ENCODE measurements at places on chromosomes 11 and 22.

DNA sequence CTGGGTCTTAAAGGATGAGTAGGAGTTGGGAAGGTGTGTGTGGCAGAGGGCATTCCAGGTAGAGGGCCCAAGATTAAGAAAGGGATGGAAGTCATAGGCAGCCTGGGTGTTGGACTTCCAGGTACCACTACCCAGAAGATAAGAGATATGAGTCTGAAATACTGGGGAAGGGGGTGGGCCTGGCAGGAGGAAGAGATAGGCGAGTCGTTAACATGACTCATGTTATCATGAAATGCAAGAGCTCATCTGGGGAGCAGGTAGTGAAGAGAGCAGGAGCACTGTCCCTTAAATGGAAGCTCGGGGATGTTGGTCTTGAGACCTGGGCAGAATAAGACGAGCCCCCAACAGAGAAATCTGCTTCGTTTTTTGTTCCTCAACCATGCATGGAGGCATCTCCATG lies 10.2 kb downstream of the ZC3H7B start:
- no peak for DNase-seq

DNA sequence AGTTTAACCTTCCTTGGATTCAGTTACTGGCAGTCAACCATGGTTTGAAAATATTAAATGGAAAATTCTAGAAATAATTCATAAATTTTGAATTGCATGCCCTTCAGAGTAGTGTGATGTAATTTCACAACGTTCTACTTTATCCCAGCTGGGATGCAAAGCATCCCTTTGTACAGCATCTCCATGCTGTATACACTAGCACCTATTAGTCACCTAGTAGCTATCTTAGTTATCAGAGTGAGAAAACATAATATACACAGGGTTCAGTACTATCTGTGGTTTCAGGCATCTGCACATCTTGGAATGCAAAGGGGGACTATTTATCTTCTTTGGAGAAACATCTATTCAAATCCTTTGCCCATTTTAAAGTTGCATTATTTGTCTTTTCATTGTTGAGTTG lies 30.8 kb downstream of the CBL start:
- no peak for DNase-seq

DNA sequence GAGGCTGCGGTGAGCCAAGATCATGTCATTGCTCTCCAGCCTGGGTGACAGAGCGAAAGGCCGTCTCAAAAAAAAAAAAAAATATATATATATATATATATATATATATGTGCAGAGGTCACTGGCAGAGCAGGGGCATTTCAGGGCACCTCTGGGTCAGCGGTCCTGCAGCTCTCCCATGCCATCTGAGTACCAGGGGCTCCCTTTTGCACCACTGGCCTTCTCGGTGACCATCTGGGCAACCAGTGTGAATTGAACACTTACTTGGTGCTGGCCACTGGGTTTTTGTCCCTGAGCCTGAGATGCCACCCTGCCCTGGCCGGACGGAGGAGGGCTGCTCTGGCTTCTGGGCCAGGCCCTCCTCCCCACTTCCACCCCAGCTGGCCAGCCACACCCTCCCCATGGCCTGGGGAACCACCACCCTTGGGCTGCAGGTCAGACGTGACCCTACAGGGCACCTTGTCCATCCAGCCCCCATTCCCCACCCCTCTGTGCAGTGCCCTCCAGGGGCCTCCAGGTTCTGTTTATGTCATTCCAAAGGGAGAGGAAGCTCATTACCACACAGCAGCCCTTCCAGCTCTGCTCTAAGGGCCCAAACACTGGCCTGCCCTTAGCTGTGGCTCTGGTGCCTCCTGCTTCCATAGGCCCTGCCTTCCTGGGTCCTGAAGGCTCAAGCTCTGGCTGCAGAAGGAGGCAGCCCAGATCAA lies 10.3 kb downstream of the MAPK8IP1 start:
- no peak for DNase-seq

DNA sequence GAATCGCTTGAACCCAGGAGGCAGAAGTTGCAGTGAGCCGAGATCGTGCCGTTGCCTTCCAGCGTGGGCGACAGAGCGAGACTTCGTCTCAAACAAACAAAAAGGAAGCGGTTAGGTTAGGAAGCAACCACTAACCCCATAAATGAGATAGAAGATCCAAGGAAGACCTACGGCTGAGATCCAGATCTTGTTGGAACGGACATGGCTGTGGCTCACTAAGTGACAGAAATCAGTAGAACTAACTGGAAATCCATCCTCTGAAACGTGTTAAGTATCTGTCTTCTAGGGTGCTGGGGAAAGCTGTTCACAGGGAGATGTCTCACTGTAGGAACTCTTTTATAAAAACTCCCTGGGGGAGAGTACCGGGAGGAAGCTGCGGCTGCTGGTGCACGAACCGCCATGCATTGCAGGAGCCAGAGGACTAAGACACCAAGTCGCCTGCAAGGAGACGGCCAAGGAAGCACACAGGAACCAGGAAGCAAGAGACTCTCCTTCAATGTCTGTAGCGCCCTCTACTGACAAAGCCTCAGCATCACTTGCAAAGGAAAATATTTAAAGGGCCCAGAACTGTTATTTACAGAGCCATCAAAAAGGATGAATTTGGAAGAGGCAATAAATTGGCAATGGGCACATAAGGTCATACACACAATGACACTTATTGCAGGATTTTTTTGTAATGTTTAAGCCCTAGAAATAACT lies 16.9 kb upstream of the SPTY2D1 start:
- DNase-seq = peak; percentile 46

GRCh38 chr11:66728038-66728692 lies 851 bp downstream of the SPTBN2 start:
- DNase-seq = no peak

Measured in stimulated activated naive CD8-positive, alpha-beta T cell treated with anti-CD3 and anti-CD28 coated beads, Interleukin-15, amount 100 ng/mL, for 72 hours (primary cell).